ENCODE measurements at places on chromosomes 4 and X. TPM values are rescaled to one million over a fixed set of nuclear protein-coding genes. Genes with fewer than 3 reads are reported as not detected.
A peak's percentile ranks its signal among the peaks of the same experiment; 100 is the strongest.

DNA sequence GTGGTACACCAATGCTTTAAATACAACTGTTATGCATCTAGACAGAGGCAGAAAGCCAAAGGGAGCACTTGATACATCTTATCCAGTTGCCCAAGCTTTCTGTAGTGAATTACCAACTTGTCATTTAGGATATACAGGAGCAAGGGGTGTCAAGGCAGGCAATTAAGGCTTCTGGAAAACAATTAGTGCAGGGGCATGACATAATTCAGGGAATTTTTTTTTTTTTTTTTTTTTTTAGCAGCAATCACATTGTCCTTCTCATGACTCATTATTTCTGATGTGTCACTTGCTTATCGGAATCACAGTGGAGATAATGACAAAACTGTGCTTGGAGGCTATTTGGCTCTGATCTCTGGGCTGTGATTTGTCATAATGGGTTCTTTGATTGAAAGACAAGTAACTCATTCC is 259.5 kb downstream of the ARHGAP24 start:
- peak; percentile 14 for DNase-seq

GRCh38 chr4:174707051-174707676 is 121.9 kb downstream of the GLRA3 start:
- DNase-seq: no peak

Gene FGF16
- 27.7 TPM for total RNA-seq

GRCh38 chr4:2248044-2248780 is 6.3 kb upstream of the HAUS3 start:
- DNase-seq: no peak

GRCh38 chrX:41827886-41828285 is 95.5 kb downstream of the CASK start:
- no peak for DNase-seq

All from glomerular endothelial cell (primary cell).